ENCODE measurements at places on chromosomes 7 and 10. TPM values are rescaled to one million over a fixed set of nuclear protein-coding genes. Genes with fewer than 3 reads are reported as not detected.

DNA sequence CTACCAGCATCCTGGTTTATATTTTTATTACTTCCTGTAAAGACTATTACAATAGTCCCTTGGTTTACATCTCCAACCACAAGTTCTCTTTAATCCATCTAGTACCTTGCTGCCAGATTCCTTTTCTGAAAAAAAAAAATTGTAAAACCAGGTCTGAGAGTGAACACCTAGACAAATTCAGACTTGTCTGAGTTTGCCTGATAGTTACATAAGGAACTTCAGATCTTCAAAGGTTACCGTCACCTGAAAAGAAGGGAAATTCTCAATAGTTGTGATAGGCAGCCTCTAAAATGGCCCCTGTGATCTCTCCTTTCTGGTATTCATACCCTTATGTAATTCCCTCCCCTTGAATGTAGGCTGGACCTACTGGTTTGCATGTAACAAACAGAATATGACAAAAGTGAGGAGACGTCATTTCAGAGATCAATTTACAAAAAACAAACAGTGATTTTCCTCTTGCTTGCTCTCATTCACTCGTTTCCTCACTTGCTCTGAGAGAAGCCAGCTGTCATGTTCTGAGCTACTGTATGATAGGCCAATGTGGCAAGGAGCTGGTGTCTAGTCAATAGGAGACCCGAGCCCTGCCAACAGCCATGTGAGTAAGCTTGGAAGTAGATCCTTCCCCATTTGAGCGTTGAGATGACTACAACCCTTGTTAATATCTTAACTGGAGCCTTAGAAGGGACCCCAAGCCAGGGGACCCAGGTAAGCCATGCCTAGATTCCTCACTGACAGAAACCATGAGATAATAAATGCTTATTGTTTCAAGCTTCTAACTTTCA lies 110.9 kb upstream of the LSM8 start:
- no peak for DNase-seq

GRCh38 chr10:99740260-99740659 lies 8.2 kb downstream of the CUTC start:
- DNase-seq = no peak

- no peak for DNase-seq
Measured at GRCh38 chr10:34602478-34602877, 212.6 kb downstream of the PARD3 start.

GRCh38 chr7:47103498-47104205 lies 478.3 kb downstream of the TNS3 start:
- DNase-seq = no peak

GRCh38 chr7:105830405-105831301 lies 45.7 kb downstream of the ATXN7L1 start:
- peak; percentile 77 for DNase-seq

DNA sequence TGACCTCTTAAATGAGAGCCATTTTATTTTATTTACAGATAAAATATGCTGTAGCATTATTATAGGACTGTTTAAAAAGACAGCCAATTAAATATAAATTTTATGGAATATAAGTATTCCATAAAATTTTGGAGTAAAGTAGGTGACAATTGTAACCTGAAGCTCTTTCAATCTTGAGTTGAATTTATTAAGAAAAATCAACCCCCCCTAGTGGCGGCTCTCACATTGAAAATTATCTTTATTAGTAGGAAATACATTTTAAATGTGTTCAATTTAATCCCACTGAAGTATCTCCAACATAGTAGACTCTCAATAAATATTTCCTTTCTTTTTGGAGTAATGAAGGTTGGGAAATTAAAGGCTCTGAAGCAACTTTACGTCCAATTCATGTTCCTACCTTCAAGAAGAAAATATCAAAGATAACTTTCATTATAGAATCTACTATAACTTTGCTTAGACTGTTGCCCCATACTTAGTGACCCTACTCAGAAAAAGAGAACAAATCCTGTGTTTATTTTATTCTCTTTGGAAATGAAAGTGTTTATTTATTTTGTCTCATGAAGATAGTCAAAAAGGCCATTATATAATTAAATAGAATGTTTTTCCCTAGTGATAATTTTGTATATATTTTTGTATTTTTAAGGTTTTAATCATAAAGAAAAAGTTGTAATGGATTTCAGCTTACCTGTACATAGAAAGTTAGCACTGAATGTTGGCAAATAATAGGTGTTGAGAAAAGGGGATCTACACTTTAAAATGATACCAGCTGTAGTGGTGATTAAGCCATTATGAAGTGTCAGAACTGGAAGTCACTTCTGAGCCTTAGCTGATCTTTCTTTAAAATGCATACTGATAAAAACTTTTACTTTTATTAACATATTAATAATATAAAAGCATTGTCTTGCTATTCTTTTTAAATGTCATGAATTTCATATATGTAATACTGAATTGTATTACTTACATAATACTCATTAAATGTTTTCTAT lies 3.3 kb downstream of the AHR start:
- DNase-seq = no peak

- peak; percentile 89 for DNase-seq
Measured at GRCh38 chr10:5584895-5585516, 60.2 kb downstream of the CALML3 start.

UPK3B gene
- total RNA-seq = not detected

HABP2 gene
- total RNA-seq = not detected

AGAP4 gene
- total RNA-seq = 9.2 TPM

LFNG gene
- 37.0 TPM for total RNA-seq

Measured in epithelial cell of proximal tubule (primary cell).